Activated naive CD8-positive, alpha-beta T cell treated with anti-CD3 and anti-CD28 coated beads for 36 hours (primary cell): ENCODE measurements at places on chromosomes 3 and 15. TPM values are rescaled to one million over a fixed set of nuclear protein-coding genes. Genes with fewer than 3 reads are reported as not detected.
A peak's percentile ranks its signal among the peaks of the same experiment; 100 is the strongest.

DNA sequence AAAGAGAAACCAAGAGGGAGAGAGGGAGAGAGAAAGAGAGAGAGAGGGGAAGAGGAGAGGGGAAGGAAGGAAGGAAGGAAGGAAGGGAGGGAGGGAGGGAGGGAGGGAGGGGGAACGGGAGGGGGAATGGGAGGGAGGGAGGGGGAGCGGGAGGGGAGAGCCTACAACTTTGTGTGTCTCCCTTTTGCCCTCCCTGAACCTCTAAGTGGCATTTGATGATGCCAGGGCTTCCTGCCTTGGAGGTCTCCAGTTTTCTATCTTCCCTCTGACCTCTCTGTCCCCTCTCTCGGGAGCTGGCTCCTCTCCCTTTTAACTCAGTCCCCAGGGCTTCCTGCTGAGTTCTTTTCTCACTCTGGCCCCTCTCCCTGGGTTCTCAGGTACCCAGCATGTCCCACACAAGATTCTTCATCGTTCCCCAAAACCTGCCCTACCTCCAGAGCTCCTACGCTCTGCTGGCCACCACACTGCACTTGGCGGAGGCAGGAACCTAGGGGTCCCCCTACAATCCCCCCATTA, 12.5 kb upstream of the FAM174B start:
- no peaks in the 10 kb centered on the region for H3K27me3 ChIP-seq
- H3K4me3 ChIP-seq = no peak overlapping the region
- H3K27ac ChIP-seq = no peak overlapping the region
- H3K36me3 ChIP-seq = no peaks in the 10 kb centered on the region
- DNase-seq = no peak

SLC51B gene
- total RNA-seq = not detected

- H3K4me1 ChIP-seq = peaks cover 12% of the 10 kb centered on the region
- no peak overlapping the region for H3K4me3 ChIP-seq
- no peak overlapping the region for H3K27ac ChIP-seq
Observed at GRCh38 chr15:29826908-29827820, 4.9 kb upstream of the TJP1 start.

RETNLB gene
- total RNA-seq = not detected

- H3K27me3 ChIP-seq = no peaks in the 10 kb centered on the region
- peak overlapping the region; percentile 90 for H3K27ac ChIP-seq
- H3K4me1 ChIP-seq = peaks cover 34% of the 10 kb centered on the region
Observed at GRCh38 chr15:63971427-63971805, 74.9 kb downstream of the DAPK2 start.

DNA sequence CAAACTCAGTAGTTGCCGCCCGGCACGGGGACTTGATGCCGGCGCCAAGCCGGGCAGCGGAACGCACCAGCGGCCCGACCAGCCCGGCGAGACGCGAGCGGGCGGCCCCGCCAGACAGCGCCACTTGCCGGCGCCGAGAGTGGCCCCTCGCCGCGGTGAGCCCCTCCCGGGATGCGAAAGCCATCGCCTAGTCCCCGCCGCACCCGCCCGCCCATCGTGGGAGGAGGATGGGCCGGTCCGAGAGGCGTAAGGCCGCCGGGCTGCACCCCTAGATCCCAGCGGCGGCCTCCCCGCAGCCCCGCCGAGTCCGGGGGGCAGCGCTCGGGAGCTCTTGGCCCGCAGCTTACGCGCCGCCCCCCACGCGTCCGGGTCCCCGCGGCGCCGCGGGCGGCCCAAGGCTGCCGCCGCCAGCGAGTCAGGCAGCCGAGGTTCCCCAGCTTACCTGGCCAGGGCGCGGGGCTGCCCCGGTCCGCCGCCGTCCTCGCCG, 609 bp downstream of the GOLGA8A start:
- no peak overlapping the region for H3K27ac ChIP-seq
- peaks cover 27% of the 10 kb centered on the region for H3K36me3 ChIP-seq
- peaks cover 22% of the 10 kb centered on the region for H3K4me1 ChIP-seq
- H3K27me3 ChIP-seq = no peaks in the 10 kb centered on the region
- peak overlapping the region; percentile 86 for H3K4me3 ChIP-seq
- DNase-seq = peak; percentile 61

- H3K36me3 ChIP-seq = peaks cover 8% of the 10 kb centered on the region
- H3K4me3 ChIP-seq = no peak overlapping the region
- no peak overlapping the region for H3K27ac ChIP-seq
- peaks cover 3% of the 10 kb centered on the region for H3K4me1 ChIP-seq
- peaks cover 7% of the 10 kb centered on the region for H3K27me3 ChIP-seq
Observed at GRCh38 chr15:50098545-50098944, 20.5 kb downstream of the ATP8B4 start.

P2RY12 gene
- total RNA-seq = not detected

SI gene
- total RNA-seq = not detected

GRCh38 chr3:36944012-36944640, 728 bp downstream of the TRANK1 start:
- H3K4me3 ChIP-seq = peak overlapping the region; percentile 74
- H3K4me1 ChIP-seq = peaks cover 19% of the 10 kb centered on the region
- no peaks in the 10 kb centered on the region for H3K27me3 ChIP-seq
- peak; percentile 58 for DNase-seq
- peaks cover 17% of the 10 kb centered on the region for H3K36me3 ChIP-seq

OR5H15 gene
- not detected for total RNA-seq

- H3K27me3 ChIP-seq = peaks cover 4% of the 10 kb centered on the region
- H3K36me3 ChIP-seq = peaks cover 3% of the 10 kb centered on the region
- H3K4me3 ChIP-seq = no peak overlapping the region
Observed at GRCh38 chr3:23175341-23176083, 27.6 kb upstream of the UBE2E2 start.

DNA sequence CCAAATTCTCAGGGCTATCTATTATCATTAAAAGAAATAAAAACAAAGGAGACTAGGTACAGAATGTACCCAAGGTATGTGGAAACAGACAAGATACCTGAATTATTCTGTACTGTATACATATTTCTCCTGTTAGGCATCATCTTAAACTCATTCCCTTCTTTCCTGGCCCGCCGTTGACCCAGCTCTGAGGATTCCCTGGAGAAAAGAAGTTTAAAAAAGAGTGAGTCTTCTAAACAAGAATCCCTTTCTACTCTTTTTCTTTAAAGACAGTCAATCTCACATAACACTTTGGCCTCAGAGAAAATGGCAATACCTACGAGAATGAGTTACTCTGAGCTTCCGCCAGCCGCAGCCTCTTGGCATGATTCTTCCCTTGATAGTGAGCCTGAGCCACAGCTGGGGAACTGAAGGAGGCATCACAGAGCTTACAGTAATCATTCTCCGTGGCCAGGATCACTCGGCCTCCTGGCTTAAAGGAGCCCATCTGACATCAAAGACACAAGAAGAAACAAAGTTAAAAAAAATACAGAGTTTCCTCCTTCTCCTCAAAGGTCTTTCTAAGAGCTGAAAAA, 44.2 kb downstream of the ZMAT3 start:
- no peak overlapping the region for H3K4me3 ChIP-seq
- no peaks in the 10 kb centered on the region for H3K27me3 ChIP-seq
- peaks cover 6% of the 10 kb centered on the region for H3K36me3 ChIP-seq

NDN gene
- total RNA-seq = 3.5 TPM
